ENCODE measurements at places on chromosomes 5 and 9.

- no peak for DNase-seq
Measured at GRCh38 chr5:115418788-115419187, 122.3 kb upstream of the CCDC112 start.

- no peak for DNase-seq
Measured at GRCh38 chr9:89633404-89633803, 28.6 kb downstream of the GADD45G start.

GRCh38 chr5:16135003-16135402, 44.6 kb downstream of the MARCHF11 start:
- no peak for DNase-seq

DNA sequence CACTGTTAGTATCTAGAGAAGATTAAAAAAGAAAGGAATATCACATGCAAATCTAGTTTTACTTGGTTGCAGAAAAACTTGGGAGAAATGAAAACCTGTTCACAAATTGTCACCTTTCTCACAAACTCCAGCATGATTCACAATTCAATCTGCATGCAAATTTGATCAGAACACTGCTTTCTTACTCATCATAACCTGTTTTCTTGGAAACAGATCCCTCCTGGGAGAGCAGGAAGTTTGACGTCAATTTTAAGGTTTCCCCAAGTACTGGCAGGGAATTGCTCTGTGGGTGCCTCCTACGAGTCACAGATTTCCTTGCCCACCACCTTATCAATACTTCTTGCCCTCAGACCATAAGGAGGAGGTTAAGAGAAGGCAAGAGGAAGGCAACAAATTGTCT, 30.2 kb upstream of the HTR4 start:
- DNase-seq = no peak

DNA sequence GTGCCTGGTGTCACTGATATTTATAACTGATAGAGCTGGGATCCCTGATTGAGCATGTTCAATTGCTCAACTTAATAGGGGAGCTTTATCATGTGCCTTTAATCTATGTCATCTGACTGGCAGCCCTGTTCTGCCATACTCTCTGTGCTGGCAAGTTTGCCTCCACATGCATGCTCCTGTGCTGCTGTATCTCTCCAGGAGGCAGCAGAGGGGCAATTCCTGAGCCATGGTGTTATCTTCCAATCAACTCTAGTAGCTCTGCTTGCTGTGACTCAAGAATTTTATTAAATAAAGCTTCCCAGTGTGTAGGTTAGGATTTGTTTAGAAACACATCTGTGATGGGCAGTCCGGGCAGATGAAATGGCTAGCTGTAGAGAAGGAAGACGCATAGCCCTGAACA, 642.0 kb downstream of the KIF4B start:
- no peak for DNase-seq

- no peak for DNase-seq
Measured at GRCh38 chr9:38756702-38757101, 36.8 kb upstream of the FAM240B start.

DNA sequence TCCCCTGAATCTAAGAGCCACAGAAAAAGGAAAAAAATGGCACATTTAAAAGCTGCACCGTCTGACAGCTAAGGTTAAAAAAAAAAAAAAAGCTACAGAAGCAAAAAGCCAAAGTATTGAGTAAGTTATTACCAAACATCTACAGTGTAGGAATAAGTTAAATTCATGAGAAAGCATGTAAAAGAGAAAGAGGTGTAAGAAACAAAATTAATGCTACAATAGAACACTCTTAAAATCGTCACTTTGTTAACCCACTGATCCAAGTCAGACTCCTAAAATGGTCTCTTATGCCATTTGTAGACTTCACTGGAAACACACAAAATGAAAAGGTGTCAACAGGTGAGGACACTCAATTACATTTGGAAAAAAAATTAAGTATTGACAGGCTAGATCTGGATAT, 120.2 kb downstream of the SSBP2 start:
- no peak for DNase-seq

DNA sequence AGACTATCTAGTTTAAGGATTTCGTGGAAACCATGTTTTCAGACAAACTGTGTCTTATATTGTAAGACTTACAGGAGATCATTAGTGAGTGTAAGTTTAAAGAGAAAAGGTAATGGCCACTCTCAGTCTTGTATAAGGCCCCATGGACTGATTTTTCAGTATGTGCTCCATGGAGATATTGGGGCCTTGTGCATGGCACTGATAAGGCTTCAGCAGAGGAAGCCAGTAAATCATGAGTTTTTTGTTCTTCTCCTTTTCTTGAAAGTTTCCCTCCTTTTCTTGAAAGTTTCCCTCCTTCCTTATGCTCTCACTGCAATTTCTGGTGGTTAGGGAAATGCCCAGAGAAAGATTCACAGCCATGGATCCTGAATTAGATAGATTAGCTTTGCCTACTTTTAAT, 471.3 kb downstream of the LRRC70 start:
- no peak for DNase-seq

GRCh38 chr5:9630251-9630650, at the start of gene TAS2R1:
TSS of gene TAS2R1 (minus strand) at chr5:9630351. CDS start at chr5:9630032, 319 bp downstream.
- no peak for DNase-seq

DNA sequence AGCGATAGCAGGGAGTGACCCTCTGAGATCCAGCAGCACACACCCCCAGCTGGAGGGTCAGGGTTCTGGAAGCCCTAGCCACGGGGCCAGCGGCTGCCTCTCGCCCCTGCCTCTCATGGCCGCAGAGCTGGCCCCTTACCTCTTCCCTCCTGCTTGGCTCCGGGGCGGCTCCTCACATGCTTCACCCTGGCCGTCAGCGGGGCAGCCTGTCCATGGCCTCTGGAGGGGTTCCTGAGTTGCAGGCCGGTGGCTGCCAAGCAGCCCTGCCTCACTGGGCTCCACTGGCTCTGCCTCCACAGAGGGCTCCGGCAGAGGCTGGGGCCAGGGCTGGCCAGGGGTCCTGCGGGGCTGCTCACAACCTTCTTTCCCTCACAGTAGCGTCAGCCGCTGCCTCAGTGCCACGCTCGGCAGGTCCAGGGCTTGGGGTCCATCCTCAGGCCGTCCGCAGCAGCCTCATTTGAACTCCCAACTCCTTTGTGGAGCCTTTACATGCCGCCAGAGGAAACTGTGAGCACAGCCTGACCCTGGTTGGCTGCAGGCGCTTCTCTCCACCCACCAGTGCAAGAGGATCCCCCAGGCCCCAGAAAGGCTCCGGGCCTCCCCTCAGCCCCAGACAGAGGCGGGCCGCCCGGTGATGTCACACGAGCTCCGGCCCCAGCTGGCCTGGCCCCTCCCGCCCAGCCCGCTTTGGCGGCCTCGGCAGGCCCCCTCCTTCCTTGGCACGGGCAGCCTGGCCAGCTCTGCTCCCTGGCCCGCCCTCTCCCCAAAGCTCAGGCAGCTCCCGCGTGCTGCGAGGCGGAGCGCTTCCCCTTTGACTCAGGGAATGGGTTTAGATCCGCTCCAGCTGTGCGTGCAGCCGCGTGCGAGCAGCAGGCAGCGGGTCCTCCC, at the start of gene ANGPTL2:
ANGPTL2 (minus strand) TSS at position 460 of the 888 bp plus-strand sequence. CDS start 13,904 bp downstream, outside the sequence.
- no peak for DNase-seq

DNA sequence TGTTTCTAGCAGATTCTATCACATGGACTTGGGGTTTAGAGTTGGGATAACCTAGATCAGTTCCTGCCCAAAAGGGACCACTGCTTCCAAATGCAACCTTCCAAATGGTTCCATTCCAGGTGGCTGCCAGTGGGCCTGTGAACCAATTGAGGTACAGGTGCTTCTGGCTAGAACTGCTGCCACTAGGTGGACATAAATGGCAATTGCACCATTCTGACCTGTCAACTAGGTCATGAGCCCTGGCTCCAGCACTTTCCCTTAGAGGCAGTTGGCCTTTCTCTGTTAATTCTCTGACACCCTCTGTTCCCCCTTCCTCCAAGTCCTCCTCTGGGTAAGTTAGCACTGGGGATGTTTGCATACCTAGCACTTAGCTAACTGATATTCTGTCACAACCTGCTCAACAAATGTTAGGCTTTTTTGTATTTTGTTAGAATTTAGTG, 16.6 kb upstream of the HEMGN start:
- DNase-seq = peak; percentile 58

GRCh38 chr9:70607926-70608325, 193.5 kb upstream of the KLF9 start:
- no peak for DNase-seq

- no peak for DNase-seq
Measured at GRCh38 chr9:96243778-96244177, 58.2 kb downstream of the HSD17B3 start.

- DNase-seq = no peak
Measured at GRCh38 chr5:74409166-74409706, 231.3 kb downstream of the ENC1 start.

DNA sequence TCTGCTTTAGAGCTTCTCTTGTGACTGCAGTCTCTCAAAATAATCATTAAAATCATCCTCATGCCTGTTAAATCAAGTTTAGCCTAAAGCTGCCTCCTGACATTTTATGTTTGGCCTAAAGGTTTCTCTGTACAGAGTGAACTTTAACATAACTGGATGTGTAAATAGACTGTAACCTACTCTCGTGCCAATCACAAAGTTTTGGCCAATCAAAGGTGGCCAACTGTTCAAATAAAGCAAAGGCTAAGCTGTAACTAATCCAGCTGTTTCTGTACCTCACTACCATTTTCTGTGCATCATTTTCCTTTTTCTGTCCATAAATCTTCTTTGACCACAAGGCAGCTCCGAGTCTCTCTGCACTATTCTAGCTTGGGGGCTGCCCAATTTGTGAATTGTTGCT, 86.2 kb downstream of the GCNT1 start:
- no peak for DNase-seq

DNA sequence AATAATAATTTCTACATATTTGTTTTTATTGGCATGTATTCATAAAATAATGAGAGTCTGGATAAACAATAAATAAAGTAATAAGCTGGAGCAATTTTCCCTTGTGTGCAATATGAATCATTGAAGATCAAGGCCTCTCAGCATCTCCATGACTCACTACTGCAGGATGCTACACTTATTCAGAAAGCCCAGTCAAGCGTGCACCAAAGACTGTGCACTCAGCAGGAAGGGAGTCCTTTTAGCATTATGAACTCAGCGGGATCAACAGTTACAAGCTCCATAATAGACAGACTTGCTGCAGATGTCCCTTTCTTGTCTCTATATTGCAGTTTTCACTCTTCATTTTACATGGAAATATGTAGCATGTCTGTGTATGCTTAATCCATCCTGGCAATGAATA, 485.3 kb downstream of the CDH9 start:
- no peak for DNase-seq

Measured in stimulated activated CD4-positive, alpha-beta T cell treated with anti-CD3 and anti-CD28 coated beads, Interleukin-4, amount 100 ng/mL, for 24 hours (primary cell).